Activated CD4-positive, alpha-beta T cell treated with anti-CD3 and anti-CD28 coated beads, Interleukin-2, amount 10 ng/mL, durations not matched to agents 24 days and 14 days (primary cell): ENCODE measurements at places on chromosomes 11 and 22.

- no peaks in the 10 kb centered on the region for H3K27me3 ChIP-seq
- no peaks in the 10 kb centered on the region for H3K4me1 ChIP-seq
- no peak overlapping the region for H3K4me3 ChIP-seq
Measured at GRCh38 chr11:133547808-133548494, 15.7 kb upstream of the OPCML start.

DNA sequence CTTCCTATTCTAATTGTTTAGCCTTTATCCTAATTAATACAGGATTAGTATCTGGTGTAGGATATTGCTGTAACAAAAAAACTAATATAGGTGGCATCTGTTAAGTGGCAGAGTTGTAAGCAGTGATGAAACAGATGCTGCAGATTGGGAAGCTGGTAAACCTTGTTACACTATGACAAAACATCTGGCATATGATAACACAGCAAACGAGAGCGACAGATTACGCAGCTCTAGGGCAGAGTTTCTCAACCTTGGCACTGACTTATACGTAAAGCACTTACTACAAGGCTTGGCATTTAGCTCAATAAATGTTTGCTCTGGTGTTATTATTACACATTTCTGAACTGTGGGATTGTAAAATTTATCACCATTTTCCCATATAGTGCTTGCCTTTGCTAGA lies 137.0 kb downstream of the ATG16L2 start:
- peaks cover 8% of the 10 kb centered on the region for H3K36me3 ChIP-seq
- H3K4me3 ChIP-seq: no peak overlapping the region
- H3K4me1 ChIP-seq: peaks cover 2% of the 10 kb centered on the region
- DNase-seq: no peak
- no peak overlapping the region for H3K27ac ChIP-seq

- no peaks in the 10 kb centered on the region for H3K27me3 ChIP-seq
- H3K36me3 ChIP-seq: no peaks in the 10 kb centered on the region
- DNase-seq: no peak
- H3K4me1 ChIP-seq: peaks cover 5% of the 10 kb centered on the region
- no peak overlapping the region for H3K4me3 ChIP-seq
- no peak overlapping the region for H3K27ac ChIP-seq
Measured at GRCh38 chr11:35313066-35313759, 106.1 kb downstream of the SLC1A2 start.

- no peak overlapping the region for H3K4me3 ChIP-seq
- no peaks in the 10 kb centered on the region for H3K36me3 ChIP-seq
- no peaks in the 10 kb centered on the region for H3K4me1 ChIP-seq
- no peaks in the 10 kb centered on the region for H3K27me3 ChIP-seq
- H3K27ac ChIP-seq: no peak overlapping the region
Measured at GRCh38 chr11:97703851-97704250, 1314.0 kb downstream of the JRKL start.

DNA sequence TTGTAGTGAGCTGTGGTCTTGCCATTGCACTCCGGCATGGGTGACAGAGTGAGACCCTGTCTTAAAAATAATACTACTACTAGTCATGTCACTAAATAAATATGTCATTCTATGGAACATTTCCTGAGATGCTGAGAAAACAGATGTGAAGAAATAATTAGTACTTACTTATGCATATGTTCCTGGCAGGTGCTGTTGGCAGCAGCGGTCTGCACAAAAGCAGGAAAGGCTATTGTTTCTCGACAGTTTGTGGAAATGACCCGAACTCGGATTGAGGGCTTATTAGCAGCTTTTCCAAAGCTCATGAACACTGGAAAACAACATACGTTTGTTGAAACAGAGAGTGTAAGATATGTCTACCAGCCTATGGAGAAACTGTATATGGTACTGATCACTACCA lies 8.8 kb downstream of the ARCN1 start:
- H3K4me3 ChIP-seq: no peak overlapping the region
- peaks cover 40% of the 10 kb centered on the region for H3K36me3 ChIP-seq
- no peaks in the 10 kb centered on the region for H3K27me3 ChIP-seq
- peaks cover 9% of the 10 kb centered on the region for H3K4me1 ChIP-seq
- no peak for DNase-seq
